ENCODE measurements at places on chromosomes 16 and 17. TPM values are rescaled to one million over a fixed set of nuclear protein-coding genes. Genes with fewer than 3 reads are reported as not detected.

- DNase-seq: no peak
Measured at GRCh38 chr17:51159604-51160003, 6.2 kb downstream of the NME1 start.

DNA sequence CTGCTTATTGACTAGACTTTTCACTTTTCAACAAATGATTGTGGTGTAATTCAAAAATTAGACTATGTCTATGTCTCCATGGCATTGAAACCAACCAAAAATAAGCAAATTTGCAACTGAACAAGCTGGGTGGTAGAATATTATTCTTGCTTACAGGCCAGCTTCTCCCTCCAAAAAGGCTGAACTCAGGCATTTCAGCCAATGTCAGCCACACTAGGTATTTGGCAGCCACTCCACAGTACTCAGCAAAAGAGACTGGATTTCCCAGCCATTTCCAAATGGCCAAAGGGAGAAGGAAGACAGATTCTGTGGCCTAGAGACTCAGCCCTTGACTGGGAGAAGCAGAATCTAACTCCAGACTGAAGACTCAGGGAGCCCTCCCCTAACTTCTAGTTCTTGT is 121.8 kb upstream of the IRX5 start:
- DNase-seq: no peak

GRCh38 chr16:53864819-53865493 is 161.0 kb downstream of the FTO start:
- peak; percentile 24 for DNase-seq

Gene PYY
- total RNA-seq: not detected

Gene TCAP
- total RNA-seq: under 0.01 TPM

DNA sequence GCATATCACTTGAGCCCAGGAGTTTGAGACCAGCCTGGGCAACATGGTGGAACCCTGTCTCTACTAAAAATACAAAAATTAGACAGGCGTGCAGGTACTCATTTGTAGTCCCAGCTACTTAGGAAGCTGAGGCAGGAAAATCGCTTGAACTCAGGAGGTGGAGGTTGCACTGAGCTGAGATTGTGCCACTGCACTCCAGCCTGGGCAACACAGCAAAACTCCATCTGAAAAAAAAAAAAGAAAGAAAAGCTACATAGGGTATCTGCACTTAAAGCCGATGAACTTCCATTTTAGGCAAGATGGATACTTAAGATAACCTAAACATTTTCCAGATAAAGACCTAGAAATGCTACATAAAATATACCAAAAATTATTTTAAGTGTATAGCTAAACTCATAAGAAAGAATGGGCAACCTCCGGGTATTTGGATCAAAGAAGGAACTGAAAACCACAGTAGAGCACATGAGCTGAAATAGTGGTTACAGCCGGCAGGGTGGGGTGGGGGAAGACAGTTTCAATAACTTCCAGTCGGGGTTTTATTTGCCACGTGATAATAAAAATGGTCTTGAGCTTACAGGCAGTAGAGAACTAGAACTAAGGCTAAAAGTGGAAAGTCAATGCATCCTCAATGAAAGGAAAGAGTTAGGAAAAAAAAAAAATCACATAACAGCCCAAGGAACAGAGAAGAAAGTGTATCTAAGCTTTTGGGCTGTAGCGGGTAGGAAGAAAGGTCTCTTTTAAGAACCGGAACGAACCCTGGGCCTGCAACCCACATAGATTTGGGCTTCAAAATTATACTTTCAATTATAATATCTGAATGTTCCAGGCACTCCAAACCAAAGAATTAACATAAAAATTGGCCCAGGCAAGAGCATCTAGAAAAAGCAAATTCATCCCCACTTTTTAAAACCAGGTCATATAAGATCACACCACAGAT is 53.1 kb downstream of the CFDP1 start:
- no peak for DNase-seq

Gene SDR42E2
- total RNA-seq: not detected

GRCh38 chr16:87698676-87699199 is 67.0 kb downstream of the KLHDC4 start:
- no peak for DNase-seq

Gene CCL8
- not detected for total RNA-seq

Gene PSMD11
- total RNA-seq: 68.0 TPM

Gene IGSF6
- not detected for total RNA-seq

DNA sequence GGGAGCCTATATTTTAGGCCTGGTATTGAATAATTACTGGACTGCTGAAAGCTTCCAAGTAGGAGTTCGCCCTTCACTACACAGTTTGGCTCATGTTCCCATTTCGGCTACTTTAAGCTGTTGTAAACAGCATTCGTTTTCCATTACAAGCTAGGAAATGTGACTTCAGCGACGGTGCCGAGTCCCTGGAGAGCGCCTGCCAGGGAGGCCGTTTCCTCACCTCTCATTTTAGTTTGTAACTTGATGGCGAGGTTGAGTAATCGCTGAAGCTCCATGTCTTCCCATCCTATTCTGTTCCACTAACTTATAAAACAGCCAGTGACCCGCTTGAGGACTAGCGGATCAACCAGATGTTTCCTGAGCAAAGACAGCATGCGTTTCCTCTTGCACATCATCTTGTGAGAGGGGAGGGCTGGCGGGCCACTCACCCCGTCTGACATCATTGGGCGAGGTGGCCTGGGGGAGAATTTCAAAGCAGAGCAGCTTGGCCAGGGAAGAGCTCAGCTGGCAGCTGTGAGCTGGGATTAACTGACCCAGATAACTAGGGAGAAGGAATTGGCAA is 32.9 kb downstream of the PCTP start:
- no peak for DNase-seq

Gene SLC47A1
- total RNA-seq: not detected

Gene GINS3
- 5.4 TPM for total RNA-seq

DNA sequence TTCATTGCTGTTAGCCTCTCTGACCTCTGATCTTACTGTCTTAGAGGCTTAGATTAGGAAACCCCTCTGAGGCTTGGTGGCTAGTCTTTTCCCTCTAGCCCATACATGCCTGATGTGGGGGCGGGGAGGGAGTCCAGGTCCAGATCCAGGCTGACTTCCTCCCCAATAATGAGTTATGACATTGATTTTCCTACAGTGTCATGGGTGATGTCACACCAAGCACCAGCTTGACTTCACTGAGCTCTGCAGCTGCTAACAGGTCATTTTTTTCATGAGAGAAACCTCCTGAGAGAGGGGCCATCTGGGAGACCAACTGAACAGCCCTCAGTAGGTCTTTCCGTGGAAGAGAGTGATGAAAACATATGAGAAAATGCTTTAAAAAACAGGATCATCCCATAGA is 180.2 kb upstream of the N4BP1 start:
- DNase-seq: no peak

DNA sequence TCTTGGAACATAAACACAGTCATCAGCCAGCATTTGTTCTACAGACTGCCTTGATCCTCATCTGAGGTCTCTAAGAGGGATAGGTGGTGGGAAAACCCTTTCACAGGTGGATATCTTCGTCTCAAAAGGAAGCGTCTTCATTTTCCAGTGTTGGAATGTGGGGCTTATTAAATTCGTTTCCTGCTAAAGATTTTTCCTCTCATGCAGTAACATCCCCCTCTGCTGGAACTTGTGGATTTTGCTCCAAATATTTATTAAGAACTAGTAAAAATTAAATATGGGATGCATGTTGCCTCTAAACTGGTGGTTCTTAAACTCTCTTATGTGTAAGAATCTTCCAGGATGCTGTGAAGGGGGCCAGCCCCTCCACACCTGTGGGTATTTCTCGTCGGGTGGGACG is 20.1 kb upstream of the MLYCD start:
- peak; percentile 60 for DNase-seq

- peak; percentile 67 for DNase-seq
Measured at GRCh38 chr17:64028874-64029464, 8.5 kb upstream of the ICAM2 start.

DNA sequence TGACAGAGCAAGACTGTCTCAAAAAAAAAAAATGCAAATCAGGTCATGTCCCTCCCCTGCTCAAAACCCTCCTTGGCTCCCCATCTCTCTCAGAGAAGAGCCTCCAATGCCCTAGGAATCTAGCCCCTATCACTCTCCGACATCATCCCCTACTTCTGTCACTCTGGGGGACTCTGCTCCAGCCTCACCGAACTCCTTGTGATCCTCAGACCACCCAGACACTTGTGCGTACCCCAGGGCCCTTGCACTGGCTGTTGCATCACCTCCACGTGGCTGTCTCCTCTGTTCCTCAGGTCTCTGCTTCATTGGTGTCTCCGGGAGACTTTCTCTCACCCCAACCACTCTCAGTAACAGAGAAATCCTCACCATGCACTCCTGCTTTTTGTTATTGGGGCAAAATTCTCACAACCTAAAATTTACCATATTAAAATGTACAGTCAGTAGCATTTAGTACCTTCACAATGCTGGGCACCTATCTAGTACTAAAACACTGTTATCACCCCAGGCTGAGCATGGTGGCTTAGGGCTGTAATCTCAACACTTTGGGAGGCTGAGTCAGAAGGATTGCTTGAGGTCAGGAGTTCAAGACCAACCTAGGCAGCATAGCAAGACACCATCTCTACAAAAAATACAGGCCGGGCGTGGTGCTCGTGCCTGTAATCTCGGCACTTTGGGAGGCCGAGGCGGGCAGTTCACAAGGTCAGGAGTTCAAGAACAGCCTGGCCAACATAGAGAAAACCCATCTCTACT is 15.2 kb downstream of the PLA2G10 start:
- no peak for DNase-seq

DNA sequence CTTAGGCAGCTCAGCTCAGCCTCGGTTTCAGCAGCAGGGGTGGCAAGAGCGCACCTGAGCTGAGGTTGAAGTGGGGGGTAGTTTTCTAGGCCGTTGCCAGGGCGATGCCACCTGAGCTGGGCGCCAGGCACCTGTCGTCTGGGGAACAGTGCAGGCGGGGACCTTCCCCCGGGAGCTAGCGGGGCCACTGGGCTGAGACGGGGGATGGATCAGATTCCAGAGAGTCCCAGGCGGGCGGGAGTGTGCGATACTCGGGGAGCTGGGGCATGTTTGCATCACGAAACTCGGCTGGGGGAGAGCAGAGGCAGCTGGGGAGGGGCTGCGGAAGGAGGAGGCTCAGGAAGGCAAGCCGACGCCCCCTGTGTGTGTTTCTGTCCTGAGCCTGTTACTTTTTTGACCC is 477 bp upstream of the CLDN9 start:
- DNase-seq: no peak

- no peak for DNase-seq
Measured at GRCh38 chr17:63762161-63763078, 11.0 kb downstream of the CCDC47 start.

Gene SLC2A4
- under 0.01 TPM for total RNA-seq

Gene KRT222
- total RNA-seq: not detected

DNA sequence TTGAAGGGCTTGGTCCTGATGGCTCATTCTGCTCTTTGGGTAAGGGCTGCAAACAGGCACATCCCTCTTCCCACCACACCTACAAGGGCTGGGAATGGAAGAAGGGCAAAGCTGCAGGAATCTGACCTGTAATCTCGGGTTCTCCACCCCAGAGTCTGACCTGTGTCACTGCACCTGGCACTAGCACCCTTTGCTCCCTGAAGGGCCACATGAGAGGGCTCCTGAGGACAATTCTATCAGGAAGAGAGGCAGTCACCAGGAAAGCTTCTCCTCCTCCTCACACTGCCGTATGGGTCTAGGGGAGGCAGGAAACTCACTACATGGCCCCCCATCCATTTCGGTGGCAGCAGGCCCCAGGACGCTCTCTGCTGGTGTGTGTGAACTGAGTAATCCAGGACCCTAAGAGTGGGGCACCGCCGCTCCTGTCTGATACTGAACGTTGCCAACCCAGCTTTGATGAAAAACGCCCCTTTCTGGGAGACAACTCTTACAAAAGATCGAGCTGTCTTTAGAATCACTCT is 26.4 kb downstream of the TTLL6 start:
- DNase-seq: no peak

DNA sequence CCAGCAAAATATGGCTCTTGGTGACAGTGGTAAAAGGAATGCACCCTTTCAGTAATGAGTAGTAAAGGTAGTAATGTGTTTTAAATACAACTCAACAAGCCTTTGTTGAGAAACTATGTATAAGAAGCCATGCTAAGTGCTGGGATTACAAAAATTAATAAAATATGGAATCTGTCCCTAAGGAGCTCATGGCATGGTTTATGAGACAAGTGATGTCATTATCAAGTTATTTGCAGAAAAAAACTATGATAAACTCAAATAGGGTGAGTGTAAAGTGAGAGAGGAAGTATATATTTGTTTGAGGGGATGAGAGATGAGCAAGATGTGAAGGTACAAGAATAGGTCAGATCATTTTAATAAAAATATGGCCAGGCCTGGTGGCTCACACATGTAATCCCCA is 76.9 kb downstream of the NF1 start:
- DNase-seq: peak; percentile 50
